ENCODE measurements at places on chromosomes 5 and 9. TPM values are rescaled to one million over a fixed set of nuclear protein-coding genes. Genes with fewer than 3 reads are reported as not detected.

LTC4S gene
- 2.7 TPM for total RNA-seq

CDH10 gene
- 23.2 TPM for total RNA-seq

CHSY3 gene
- total RNA-seq: 6.0 TPM

DENND4C gene
- 91.4 TPM for total RNA-seq

PCDHA8 gene
- total RNA-seq: 15.9 TPM

BNC2 gene
- total RNA-seq: 5.2 TPM

SLC22A4 gene
- total RNA-seq: 2.5 TPM

TMEM252 gene
- total RNA-seq: not detected

NKD2 gene
- total RNA-seq: 8.0 TPM

FOXD4L4 gene
- total RNA-seq: 0.45 TPM

GHR gene
- 7.3 TPM for total RNA-seq

ACOT12 gene
- total RNA-seq: 2.4 TPM

C9orf153 gene
- 1.6 TPM for total RNA-seq

FGF10 gene
- total RNA-seq: 3.7 TPM

NRARP gene
- 4.4 TPM for total RNA-seq

ZNF883 gene
- total RNA-seq: 25.4 TPM

CDC20B gene
- 0.18 TPM for total RNA-seq

LHX2 gene
- total RNA-seq: 0.64 TPM

LHX6 gene
- total RNA-seq: 1.5 TPM

OLFML2A gene
- total RNA-seq: 5.4 TPM

TMEM174 gene
- total RNA-seq: not detected

RETREG1 gene
- total RNA-seq: 25.0 TPM

FUT7 gene
- 0.09 TPM for total RNA-seq

CTNND2 gene
- 76.9 TPM for total RNA-seq

FAM193B gene
- 35.9 TPM for total RNA-seq

MORN5 gene
- 1.5 TPM for total RNA-seq

STOML2 gene
- total RNA-seq: 35.6 TPM

DNAH5 gene
- total RNA-seq: 2.6 TPM

ZCCHC10 gene
- total RNA-seq: 15.3 TPM

NTRK2 gene
- total RNA-seq: 159 TPM

LNPEP gene
- 47.7 TPM for total RNA-seq

GAPT gene
- total RNA-seq: not detected

BTNL3 gene
- total RNA-seq: 0.09 TPM

RGS7BP gene
- total RNA-seq: 16.2 TPM

FXN gene
- 5.3 TPM for total RNA-seq

DEPDC1B gene
- 14.2 TPM for total RNA-seq

SPAAR gene
- 1.1 TPM for total RNA-seq

RAD17 gene
- 33.6 TPM for total RNA-seq

OR4F3 gene
- total RNA-seq: 0.54 TPM

DND1 gene
- 0.73 TPM for total RNA-seq

FYB1 gene
- 1.9 TPM for total RNA-seq

PPP3R2 gene
- total RNA-seq: 0.45 TPM

RIMOC1 gene
- total RNA-seq: 27.6 TPM

MCC gene
- total RNA-seq: 61.1 TPM

VPS13A gene
- total RNA-seq: 91.8 TPM

PLPP7 gene
- 6.6 TPM for total RNA-seq

UBE2D2 gene
- 81.3 TPM for total RNA-seq

ECPAS gene
- 89.0 TPM for total RNA-seq

SPINK6 gene
- not detected for total RNA-seq

RGP1 gene
- total RNA-seq: 16.4 TPM

RPP25L gene
- 5.7 TPM for total RNA-seq
